ENCODE measurements at places on chromosomes 11 and 22.

- no peak for DNase-seq
These were observed 378.8 kb upstream of the ISX start for GRCh38 chr22:34687116-34687515.

DNA sequence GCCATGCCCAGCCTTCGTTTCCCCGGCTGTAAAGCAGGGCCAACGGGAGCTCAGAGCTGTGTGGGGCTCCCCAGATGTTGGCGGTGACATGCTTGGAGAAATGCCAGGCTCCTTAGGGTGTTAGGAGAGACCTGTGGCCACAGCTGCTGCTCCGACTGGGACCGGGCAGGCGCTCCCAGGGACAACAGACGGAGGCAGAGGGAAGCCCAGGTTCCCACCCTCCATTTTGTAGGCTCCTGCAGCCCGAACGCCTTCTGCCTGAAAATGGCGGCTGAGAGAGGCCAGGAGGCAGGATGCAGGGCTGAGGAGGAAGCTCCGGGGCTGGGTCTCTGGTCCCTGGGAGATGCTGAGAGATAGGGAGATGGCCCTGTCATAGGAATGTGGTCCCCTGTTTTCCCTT lies 10.0 kb downstream of the CD6 start:
- DNase-seq: no peak

- no peak for DNase-seq
These were observed 7.7 kb downstream of the YWHAH start for GRCh38 chr22:31952094-31952401.

- no peak for DNase-seq
These were observed 29.8 kb downstream of the NEFH start for GRCh38 chr22:29509815-29510214.

GRCh38 chr11:116033931-116034553 lies 529.8 kb upstream of the CADM1 start:
- no peak for DNase-seq

DNA sequence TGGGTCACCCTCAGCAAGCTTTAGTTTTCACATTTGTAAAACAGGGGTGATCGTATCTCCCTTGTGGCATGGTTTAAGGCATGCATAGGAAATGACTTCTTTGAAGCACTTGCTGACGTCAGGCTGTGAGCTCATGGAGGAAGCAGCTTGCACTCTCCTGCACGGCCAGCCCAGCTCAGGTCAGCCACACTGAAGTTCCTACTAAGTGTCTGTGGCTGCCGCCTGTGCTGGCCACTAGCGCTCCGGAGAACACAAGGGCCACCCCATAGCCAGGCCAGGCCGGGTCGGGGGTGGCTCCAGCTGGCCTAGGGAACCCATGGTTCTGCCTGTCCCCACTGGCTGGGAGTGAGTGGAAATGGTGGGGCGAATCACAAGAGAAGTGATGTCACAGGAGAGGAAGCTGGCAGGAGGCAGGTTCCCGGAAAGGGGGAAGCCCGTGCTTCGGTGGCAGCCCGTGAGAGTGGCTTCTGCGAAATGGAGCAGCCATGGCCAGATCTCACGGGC lies 28.2 kb downstream of the KCTD17 start:
- peak; percentile 27 for DNase-seq

- DNase-seq: no peak
These were observed 36.0 kb downstream of the BUD13 start for GRCh38 chr11:116736763-116737162.

- DNase-seq: peak; percentile 42
These were observed 74.2 kb upstream of the ZBED5 start for GRCh38 chr11:10931761-10932670.

DNA sequence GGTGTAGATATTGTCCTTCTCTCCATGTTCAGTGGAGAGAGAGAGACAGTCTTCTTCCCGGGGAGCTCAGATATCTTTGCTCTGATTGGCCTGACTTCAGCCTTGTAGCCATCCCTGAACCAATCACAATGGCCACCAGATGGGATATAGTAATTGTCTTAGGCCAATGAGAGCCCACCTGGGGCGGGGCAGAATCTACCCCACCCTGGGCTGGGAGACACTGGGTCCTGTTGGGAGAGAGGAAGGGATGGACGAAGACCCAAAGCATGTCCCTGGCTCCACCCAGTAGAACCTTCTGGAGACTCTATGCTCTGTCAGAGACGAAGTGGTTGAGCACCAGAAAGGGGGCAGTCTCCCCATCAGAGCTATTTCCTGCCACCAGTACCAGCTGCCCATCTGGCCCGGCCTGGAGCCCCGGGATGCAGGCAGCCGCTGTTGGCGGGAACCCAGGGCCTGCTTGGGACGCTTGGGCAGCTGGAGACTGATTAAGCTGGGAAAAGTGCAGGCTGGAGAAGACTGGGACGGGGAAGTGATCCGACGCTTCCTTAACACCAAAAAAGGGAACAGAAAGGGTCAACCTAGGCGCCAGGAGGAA lies 31.6 kb upstream of the CBX7 start:
- DNase-seq: peak; percentile 9

DNA sequence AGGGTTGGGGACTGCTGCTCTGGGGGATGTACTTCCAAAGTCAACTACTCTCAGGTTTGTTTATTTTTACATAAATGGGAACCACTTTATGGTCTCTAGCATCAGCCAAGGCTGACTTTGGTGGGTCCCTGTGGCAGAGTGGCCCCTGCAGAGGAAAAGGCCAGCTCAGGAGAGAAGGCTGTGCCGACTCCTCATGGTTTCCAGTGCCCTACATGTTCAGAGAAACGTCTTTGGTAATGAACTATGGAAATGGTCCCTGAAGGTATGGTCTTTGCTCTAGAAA lies 3.0 kb upstream of the ZDHHC8 start:
- DNase-seq: no peak

DNA sequence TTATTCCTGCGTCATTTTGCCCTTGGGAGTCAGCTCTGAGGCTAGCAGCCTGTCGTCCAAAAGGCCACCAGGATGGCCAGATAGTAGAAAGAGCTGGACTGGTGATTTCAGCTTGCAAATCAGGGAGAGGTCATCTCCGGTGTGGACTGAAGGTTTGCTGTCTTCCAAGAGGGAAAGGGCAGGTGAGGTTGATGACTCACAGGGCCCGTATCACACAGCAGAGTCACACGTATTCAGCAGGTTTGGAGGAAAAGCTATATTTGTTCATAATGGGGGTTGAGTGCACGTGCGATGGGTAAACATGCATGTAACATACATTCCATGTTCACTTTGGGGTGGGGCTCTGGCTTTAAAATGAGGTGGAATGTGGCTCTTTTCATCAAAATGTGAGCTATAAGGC lies 25.6 kb downstream of the MRPL21 start:
- DNase-seq: no peak

DNA sequence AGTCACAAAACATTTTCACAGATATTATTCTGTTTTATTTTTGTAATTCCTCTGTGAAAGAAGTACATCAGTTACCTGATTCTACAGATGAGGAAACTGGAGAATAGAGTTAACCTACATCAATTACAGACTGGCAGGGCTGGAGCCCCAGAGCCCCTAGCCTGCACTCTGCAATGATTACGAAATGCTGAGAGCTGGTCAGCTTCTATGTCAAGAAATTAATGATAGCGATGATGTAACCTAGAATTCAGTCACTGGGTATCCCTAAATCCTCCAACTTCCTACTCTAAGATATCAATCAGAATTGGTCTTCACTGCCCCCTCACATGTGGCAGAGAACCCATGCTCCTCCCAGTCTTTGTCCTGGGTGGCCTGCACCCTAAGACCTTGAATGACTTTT lies 273.5 kb upstream of the PLET1 start:
- DNase-seq: no peak

DNA sequence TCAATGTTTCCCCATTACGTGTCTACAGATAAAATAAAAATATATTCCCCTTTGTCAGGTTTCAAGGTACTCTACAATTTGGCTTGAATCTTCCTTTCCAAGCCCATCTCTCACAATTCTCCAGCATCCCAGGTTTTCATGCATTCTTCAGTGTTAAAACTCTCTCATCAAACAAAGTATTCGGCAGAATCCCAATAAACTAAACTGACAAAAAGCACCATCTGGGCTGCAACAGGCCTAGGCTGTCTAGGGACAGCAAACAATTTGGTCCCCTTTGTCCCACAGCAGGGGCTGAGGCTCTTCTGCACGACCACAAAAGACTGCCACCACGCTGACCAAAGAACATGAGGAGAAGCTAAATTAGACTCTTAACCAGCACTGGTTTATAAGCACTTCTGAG lies 159.4 kb downstream of the CADM1 start:
- no peak for DNase-seq

DNA sequence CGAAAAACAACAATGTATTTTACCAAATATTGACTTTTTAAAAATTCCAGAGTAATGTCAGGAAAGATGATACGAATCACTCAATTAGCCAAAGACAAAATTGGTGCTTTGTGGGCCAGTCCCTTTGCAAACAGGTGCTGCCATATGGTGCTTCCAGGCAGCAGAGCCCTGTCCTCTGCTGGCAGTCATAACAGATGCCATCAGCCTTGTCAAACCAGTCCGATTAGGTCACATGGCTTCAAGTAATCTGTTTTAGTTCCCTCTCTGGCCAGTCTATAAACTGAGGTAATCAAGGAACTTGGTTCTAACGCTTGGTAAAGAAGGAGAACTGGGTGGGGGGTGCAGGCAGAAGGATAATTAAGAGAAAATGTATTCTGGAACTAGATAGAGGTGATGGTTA lies 49.1 kb upstream of the CAPRIN1 start:
- no peak for DNase-seq

DNA sequence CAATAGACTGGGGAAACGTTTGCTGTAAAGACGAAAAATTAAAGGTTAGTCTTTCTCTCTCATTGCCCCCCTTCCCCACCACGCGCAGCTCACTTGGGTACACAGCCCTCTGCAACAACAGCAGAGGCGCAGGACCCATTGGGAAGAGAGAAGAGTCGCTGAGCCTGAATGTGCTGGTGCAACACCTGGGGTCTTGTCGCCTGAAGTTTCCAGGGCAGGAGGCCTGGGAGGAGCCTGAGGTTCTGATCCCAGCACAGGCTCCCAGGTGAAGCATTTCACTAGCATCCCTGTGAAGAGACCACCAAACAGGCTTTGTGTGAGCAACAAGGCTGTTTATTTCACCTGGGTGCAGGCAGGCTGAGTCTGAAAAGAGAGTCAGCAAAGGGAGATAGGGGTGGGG lies 116.2 kb upstream of the NTM start:
- DNase-seq: no peak

GRCh38 chr11:111148953-111149352 lies 96.6 kb upstream of the POU2AF2 start:
- no peak for DNase-seq

DNA sequence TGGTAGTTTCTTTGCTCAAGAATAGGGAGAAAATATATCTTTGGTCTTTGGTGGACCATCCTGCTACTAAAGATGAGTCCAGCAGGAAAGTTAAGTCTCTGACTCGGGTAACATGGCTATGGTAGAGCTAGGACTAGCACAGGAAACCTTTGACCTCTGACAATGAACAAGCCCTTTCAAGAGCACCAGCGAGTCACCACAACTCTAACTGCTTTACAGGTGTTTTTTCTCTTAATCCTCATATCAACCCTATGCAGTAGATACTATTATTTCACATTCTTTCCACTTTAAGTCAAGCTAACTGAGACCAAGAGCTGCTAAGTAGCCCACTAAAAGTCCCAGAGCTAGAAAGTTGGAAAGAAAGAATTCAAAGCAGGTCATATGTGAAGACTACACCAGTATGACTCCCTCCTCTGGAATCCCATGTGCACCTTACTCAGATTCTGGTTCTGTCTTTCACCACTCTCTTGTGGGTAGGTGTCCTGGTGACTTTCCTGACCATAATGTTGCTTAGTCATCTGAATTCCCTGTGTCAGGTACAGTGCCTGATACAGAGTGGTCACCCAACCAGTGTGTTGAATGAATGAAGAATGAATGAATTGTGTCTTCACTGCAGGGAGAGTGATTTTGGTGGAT lies 53.8 kb upstream of the ME3 start:
- DNase-seq: no peak

- DNase-seq: no peak
These were observed 3.0 kb downstream of the UCP3 start for GRCh38 chr11:74005721-74006517.

DNA sequence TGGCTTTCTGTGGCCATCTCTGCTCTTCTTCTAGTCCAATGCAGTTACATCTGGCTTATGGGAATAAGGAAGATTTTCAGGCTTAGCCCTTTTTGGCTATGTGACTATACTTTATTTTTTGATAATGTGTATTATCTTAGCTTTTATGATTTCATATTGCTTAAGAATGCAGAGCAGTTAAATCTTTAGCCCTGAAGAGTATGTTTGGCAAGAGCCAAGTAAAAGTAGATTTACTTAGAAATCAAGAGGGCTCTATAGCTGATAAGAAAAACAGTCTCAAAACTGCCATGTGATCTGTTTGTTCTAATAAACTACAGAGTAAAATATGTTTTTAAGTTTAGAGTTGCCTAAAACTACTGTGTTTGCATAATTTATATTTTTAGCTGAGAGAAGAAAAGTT lies 61.2 kb downstream of the RNF169 start:
- no peak for DNase-seq

- DNase-seq: peak; percentile 78
These were observed 7.0 kb downstream of the C11orf86 start for GRCh38 chr11:66981976-66982578.

DNA sequence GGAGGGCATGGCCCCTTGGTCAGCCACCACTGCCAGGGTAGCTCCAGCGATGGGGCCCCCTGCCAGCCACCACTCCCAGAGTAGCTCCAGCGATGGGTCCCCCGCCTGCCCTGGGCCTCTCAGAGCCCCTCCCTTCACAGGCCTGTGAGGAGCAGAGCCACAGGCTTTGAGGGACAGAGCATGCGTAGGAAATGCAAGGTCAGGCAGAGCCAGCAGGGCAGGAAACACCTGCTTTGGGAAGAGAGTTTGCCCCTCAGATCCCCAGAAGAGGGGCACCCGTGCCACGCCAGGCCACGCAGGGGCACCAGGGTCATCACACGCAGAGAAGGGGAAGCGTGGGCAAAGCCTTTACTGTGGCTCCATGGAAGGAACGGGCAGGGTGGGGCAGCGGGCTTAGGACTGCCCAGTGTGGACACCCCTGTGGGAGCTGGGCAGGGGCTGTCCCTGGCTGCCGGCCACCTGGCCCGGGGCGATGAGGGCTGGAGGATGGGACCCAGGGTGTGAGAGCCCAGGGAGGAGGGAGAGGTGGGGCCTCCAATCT lies 477.8 kb downstream of the BRD1 start:
- no peak for DNase-seq

DNA sequence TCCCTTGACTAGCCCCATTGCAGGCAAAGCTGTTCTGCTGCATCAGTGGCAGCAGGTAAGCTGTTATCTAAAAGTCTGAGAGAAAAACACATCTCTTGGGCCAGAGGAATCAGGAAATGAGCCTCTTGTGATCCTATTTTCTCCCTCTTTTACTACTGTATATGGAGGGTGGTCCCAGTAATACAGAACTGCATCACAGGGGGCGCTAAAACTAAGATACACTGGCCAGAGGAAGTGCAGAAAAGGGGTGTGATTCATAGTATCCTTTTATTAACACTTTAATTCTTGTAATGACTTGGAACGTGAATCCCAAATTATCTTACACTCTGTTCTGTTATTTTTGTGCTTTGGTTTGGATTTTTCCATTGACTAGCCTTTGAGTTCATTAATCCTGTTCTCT lies 8.8 kb upstream of the MED17 start:
- DNase-seq: peak; percentile 50

GRCh38 chr11:30360741-30361140 lies 37.8 kb downstream of the ARL14EP start:
- no peak for DNase-seq

GRCh38 chr22:50686794-50687193 lies 14.2 kb downstream of the SHANK3 start:
- DNase-seq: no peak
